CD4-positive, alpha-beta T cell treated with Interleukin-1 beta for 1 hour (primary cell): ENCODE measurements at places on chromosomes 11 and 22.

- no peak for DNase-seq
These were observed 21.6 kb downstream of the BRSK2 start for GRCh38 chr11:1411301-1411700.

DNA sequence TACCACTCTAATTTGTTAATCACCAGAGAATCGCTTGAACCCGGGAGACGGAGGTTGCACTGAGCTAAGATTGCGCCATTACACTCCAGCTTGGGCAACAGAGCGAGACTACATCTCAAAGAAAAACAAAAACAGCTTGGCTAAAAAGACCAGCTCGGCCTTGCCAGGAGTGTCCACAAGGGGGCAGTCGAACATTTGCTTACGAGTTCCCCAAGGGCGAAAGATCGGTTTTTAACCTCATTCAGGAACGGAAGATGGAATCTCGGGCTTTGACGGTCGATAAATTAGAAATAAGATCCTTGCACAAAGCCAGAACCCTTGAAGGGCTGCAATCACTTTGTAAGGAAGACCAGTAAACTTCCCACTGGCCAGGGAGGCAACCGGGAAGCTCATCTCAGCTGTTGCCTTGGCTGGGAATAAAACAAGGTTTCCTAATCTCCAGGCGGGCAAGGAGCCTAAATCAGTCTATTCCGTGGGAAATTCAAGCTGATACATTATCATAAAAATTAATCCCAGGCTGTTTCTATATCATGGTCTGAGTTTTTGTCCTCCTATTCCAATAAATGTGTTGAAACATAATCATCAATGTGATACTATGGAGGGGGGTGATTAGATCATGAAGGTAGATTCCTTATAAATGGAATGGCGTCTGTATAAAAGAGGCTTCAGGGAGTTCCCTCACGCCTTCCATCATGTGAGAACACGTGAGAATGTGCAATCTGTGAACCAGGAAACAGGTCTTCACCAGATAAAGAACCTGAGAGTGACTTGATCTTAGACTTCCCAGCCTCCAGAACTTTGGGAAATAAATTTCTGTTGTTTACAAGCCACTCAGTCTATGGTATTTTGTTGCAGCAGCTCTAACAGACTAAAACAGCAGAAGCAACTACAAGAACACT, 14.9 kb upstream of the SLC29A2 start:
- DNase-seq: peak; percentile 80

DNA sequence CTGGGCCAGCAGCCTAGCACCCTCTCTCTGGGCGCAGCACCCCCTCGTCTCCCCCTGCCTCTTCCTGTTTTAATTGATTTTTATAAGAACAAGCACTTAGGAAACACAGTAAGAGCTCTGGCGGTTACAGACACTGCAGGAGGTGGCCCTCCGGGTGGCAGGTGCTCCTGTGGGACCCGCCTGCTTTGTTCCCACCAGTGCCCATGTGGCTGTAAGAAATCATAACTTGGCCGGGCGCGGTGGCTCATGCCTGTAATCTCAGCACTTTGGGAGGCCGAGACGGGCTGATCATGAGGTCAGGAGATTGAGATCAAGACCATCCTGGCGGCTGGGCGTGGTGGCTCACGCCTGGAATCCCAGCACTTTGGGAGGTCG, 18.4 kb downstream of the TSPAN4 start:
- no peak for DNase-seq

DNA sequence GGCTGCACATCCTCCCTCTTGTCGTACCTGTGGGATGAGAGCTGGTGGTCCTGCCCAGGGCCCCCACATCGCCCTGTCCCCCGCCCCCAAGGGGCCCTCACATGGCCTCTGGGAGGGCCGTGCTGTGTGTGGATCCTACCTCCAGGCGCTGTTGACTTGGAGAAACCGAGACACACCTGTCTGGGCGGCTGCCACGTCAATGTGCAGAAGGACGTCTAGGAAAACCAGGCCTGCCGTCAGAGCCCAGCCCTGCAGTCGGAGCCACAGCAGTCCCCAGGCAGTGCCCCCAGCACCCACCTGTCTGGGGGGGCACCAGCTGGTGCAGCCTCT, 14.2 kb downstream of the ALG12 start:
- no peak for DNase-seq

DNA sequence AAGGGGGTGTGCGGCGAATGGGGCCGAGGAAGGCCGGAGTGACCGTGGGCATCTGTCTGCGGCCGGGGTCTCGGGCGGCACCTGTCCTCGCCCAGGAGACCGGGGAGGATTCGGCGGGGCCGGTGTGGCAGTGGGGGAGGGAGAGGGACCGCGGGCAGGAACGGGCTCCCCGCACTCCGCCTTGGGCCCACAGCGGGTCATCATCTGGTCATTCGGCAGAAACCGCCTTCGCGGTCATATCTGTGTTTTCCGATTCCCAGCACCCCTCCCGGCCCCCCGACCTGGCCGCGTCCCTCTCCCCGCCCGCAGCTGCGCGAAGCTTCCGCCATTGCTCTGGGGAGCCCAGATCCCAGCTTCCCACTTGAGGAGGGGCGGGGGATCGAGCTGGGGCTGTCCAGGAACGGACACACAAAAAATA, 824 bp upstream of the CBX6 start:
- DNase-seq: peak; percentile 15

- no peak for DNase-seq
These were observed 382 bp downstream of the RASSF10 start for GRCh38 chr11:13009476-13009920.

- no peak for DNase-seq
These were observed 919.1 kb downstream of the BRD1 start for GRCh38 chr22:48908547-48908946.
